ENCODE measurements at places on chromosomes 4 and X. TPM values are rescaled to one million over a fixed set of nuclear protein-coding genes. Genes with fewer than 3 reads are reported as not detected.

Gene CT55
- not detected for total RNA-seq

Gene FAM9A
- total RNA-seq: not detected

Gene NRK
- 4.7 TPM for total RNA-seq

Gene VCX
- not detected for total RNA-seq
